ENCODE measurements at places on chromosomes 16 and 17.
A peak's percentile ranks its signal among the peaks of the same experiment; 100 is the strongest.

DNA sequence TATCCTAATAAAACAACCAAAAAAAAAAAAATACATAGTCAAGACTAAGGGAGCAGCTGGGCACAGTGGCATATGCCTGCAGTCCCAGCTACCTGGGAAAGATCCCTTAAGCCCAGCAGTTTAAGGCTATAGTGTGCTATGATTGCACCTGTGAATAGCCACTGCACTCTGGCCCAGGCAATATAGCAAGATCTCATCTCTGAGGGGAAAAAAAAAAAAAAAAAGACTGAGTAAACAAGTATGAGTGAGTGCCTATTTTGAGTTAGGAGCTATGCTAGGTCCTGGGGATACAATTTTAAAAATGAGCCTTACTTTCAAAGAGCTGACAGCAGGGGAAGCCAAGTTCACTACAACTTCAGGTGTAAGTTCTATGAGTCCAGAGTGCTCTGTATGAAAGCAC is 55.4 kb downstream of the GRB2 start:
- no peak for DNase-seq

- no peak for DNase-seq
Observed at GRCh38 chr17:77055453-77055852, 85.3 kb upstream of the SEC14L1 start.

DNA sequence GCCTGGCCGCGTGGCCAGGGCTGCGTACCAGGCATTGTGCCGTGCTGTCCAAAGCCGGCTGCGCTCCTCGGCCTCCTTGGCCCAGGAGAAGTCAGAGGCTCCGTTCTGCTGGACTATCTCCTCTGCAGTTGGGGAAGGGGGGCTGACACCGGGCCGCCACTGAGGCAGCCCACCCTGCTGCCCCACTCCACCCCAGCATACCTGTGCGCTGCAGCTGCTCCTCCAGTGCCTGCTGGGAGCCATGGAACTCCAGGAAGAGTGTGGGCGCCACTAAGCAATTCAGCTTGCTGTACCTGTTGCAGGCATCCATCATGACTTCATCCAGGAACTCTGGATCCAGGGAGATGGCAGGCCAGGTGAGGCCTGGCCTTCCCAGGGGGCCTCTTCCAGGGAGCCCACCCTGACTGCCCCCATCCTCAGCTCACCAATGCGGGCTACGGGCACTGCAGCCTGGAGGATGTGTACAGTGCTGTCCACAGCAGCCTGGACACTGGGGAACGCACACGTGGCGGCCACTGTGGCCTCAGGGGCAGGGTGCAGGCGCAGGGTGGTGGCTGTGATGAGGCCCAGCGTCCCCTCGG is 2.9 kb downstream of the LDHD start:
- no peak for DNase-seq

DNA sequence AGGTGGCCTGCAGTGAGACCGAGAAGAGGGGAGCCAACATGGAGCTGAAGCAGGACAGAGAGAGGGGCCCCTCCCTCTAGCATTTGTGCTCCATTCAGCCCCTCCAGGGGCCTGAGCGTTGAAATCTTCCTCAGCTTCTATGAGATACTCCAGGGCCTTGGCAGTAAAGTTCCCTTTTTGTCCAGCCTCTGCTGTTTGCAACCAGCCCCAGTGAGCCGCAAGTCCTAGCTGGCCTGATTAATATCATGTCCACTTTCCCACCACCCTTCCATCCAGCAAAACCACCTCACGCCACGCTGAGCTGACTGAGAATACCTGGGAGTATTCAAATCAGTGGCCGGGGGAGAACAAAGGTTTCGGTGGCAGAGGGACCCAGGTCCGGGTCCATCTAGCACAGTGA is 11.7 kb upstream of the RPH3AL start:
- no peak for DNase-seq

GRCh38 chr16:59605706-59606105 is 871.6 kb upstream of the GOT2 start:
- no peak for DNase-seq

- no peak for DNase-seq
Observed at GRCh38 chr17:66636111-66636510, 198.8 kb upstream of the CACNG5 start.

DNA sequence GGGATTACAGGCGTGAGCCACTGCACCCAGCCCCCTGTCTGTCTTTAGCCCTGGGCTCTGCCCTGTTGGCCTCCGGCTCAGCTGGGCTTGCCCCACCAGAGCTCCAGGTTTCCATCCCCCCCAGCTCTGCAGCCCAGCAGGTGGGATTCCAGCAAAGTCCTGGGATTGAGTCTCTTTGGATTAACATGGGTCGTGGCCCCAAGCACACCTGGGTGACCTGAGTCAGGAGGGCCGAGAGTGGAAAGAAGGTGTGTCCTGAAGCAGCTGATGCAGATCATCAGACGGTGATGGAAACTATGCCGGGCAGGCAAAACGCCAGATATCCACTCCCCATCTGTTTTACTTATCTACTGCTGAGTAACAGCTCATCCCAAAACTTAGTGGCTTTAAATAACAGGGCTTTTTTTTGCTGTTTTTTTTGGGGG is 72.5 kb downstream of the KNOP1 start:
- DNase-seq: peak; percentile 93

Data from sigmoid colon (tissue), 7 donors.